Retinal pigment epithelial cell (primary cell): ENCODE measurements at places on chromosomes 6 and 20.

DNA sequence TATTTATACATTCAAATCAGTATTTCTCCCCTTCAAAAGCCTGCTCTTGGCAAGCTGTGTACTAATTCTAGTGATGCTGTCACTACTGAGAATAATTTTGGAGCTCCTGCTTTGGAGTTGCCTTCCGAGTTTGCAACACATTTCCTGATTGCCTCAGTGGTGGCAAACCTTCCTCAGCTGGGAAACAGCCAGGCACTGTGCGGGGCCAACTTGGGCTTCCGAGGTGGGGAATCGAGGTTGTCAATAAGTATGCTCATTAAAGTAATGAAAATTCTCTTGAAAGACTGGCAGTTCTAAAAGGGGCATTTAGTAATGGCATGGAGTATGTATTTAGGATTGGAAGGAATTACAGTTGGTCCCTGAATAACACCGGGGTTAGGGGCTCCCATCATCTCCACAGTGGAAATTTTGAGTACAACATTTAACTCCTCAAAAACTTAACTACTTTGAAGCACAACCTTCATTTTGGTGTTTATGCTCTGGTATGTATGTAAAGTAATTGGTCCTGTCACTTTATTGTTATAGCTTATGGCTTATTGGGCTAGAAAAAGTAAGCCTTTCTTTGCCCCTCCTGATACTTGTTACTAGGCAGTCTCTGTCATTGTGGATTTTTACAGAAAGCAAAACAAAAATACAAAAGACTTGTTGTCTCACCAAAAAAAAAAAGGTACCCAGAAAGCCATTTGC, 2.7 kb downstream of the PAQR8 start:
- no peak for DNase-seq

GRCh38 chr6:22147921-22148776, 148.7 kb downstream of the PRL start:
- DNase-seq = peak; percentile 91

- no peak for DNase-seq
These were observed 213.9 kb upstream of the SULF2 start for GRCh38 chr20:47999166-47999565.

- no peak for DNase-seq
These were observed 4.0 kb downstream of the HSPA1B start for GRCh38 chr6:31831350-31832215.

DNA sequence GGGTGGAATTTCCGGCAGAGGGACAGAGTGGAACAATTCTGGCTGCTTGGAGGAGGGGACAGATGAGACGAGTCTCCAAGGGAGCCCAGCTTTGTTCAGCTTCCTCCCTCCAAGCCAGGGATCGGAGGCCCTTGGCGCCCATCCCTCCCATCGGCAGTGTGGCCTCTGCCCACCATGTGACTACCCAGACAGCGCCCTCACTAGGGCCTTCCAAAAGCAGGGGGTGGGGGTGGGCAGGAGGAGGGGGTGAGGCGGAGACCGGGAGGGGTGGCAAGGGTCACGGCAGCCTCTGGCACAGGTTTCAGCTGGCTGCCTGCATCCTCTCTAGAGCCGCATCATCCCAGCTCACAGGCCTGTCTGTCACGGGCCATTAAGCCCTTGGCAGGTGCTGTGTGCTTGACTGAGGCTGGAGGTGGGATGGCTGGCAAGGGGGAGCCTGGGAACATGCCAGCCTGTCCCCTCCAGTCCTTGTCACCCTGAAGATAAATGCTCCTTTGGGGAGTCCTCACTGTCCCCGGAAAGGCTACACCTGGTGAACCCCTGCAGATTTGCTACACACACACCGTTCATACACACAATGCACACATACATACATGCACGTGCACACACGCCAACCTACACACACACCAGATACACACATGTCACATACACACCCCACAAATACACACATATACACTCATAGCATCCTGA, 6.2 kb upstream of the FGD2 start:
- no peak for DNase-seq

DNA sequence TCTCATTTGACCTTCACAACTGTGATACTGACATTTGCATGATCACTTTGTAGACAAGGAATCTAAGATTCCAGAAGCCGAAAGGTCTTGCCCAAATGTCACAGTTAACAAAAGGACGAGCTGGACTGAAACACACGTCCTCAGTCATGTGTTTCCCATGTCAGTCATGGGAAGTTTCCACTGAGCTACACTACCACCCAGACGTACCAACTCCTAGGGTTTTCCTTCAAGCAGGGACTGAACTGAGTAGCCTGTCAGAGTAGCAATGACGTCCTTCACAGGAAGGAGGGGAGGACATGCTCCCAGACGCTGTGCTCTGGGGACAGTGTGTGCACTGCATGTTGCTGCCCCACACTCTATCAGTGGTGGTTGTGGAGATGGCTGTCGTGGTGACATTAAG, 215.8 kb upstream of the SMLR1 start:
- no peak for DNase-seq

GRCh38 chr20:43438578-43439316, 18.9 kb upstream of the SRSF6 start:
- no peak for DNase-seq

DNA sequence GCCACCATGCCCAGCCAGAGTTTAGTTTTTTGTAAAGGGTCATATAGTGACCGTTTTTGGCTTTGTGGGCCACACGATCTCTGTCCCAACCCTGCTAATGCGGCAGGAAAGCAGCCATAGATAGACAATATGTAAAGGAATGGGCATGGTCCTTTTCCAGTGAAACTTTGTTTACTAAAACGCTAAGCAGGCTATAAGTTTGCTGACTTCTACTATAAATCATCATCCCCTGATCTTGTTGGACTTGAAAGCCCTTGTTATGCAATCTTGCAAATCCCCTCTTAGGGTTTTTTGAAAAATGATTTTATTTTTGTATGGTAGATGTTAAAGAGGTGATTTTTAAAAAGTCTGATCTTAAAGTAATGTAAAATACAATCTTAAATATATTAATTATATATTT, 63.6 kb downstream of the CBFA2T2 start:
- DNase-seq = no peak

GRCh38 chr20:21181028-21181427, 55.1 kb downstream of the KIZ start:
- no peak for DNase-seq

- DNase-seq = no peak
These were observed 242.6 kb upstream of the ARID1B start for GRCh38 chr6:156534594-156534993.

GRCh38 chr6:8279041-8279805, 156.1 kb downstream of the SLC35B3 start:
- DNase-seq = no peak
